ENCODE measurements at places on chromosomes 13 and 19.
A peak's percentile ranks its signal among the peaks of the same experiment; 100 is the strongest.

DNA sequence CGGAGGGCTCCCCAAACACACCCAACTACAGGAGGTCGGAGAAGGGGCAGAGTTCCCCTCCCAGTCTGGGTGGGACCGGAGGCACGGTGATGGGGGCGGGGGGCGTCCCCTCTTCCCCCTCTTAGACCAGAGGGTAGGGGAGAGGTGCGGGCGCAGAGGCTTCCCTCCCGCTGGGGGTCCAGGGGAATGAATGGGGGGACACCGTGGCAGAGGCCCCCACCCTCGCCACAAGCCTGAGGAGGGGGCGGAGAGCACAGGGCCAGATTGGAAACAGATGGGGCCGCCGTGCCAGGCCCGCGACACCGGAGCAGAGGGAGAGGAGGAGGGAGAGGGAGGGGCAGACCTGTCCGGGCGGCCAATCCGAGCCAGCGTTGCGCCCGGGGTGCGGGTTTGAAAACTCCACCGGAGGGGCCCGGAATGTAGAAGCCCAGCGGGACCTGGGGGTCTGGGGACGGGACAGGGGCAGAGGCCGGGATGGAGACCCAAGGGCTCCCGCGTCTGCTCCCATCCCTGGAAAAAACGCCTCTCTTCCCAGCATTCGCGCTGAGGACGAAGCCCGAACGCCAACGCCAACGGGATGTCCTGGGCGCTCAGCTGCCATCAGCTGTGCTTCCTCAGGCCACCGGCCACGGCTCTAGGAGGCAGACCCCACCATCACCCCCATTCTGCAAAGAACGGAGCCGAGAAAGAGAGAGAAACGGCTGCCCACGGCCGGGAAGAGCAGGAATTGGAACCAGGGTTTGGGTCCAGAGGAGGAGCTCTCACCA lies 46.8 kb downstream of the PTPRS start:
- DNase-seq, result peak; percentile 20

DNA sequence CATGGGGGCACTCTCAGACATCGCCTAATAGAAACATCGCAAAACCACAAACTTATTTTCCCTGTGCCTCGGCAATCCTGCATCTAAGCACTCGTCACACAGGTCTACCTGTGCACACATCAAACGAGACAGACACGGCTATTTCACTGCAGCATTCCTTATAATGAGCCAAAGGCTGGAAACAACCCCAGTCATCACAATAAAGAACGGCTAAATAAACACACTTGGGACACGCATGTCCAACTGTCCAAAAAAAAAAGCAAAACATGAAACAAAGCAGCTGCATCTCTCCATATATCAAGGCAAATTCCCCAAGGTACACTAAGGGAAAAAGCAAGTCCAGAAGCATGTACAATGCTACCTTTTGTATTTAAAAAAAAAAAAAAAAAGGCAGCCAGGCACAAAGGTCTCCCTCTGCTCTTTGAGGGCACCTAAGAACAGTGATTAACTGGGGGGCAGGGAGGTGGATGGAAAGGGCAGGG lies 27.2 kb upstream of the CCNP start:
- no peak for DNase-seq

DNA sequence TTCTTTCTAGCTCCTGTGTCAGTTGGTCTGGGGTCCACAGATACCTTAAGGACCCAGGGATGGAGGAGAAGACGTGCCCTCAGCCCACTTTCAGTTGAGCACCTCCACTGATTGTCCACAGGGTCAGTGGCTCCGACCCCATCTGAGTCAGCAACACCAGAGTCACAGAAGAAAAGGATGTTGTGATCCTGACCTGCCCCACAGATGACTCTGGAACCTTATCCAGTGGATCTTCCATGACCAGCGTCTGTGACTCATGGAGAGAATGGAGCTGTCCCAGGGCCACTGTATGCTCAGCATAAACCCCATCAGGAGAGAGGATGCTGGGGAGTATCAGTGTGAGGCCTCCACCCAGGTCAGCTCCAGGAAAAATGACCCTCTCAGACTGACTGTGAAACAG lies 22.0 kb downstream of the CEACAM4 start:
- no peak for DNase-seq

- no peak for DNase-seq
Measured at GRCh38 chr13:48729856-48730255, 76.1 kb downstream of the CYSLTR2 start.

- DNase-seq, result no peak
Measured at GRCh38 chr13:60790620-60791019, 393.6 kb downstream of the TDRD3 start.

DNA sequence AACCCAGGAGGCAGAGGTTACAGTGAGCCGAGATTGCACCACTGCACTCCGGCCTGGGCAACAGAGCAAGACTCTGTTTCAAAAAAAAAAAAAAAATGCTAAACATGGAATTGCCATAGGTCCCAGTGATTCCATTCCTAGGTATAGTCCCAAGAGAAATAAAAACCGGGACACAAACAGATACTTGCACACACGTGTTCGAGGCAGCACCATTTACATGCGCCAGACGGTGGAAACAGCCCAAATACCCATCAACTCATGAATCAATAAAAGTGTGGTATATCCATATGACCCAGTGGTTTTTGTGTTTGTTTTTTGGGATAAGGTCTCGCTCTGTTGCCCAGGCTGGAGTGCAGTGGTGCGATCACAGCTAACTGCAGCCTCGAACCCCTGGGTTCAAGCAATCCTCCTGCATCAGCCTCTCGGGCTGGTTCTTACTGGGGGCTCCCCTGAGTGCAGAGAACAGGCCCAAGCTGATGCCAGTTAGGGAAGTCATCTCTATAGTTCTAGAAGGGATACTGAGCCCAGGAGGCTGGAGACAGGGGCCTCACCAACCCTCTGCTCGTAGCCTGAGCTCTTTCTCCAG lies 8.5 kb downstream of the KLF2 start:
- no peak for DNase-seq

- peak; percentile 21 for DNase-seq
Measured at GRCh38 chr13:41675306-41675705, 218.0 kb downstream of the RGCC start.

DNA sequence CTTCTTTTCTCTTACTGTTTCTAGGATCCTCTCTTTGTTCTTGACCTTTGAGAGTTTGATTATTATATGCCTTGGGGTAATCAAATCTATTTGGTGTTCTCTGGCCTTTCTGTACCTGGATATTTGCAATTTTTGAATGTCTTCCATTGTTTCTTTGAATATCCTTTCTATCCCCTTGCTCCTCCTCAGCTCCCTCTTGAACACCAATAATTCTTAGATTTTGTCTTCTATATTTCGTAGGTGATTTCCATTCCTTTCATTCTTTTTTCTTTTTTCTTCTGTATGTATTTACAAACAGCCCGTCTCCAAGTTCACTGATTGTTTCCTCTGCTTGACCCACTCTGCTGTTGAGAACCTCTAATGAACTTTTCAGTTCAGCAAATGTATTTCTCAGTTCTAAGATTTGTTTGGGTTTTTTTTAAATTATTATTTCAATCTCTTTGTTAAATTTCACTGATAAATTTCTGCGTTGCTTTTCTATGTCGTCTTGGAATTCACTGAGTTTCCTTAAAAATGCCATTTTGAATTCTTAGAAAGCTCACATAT lies 2.7 kb upstream of the CALM3 start:
- DNase-seq, result no peak

DNA sequence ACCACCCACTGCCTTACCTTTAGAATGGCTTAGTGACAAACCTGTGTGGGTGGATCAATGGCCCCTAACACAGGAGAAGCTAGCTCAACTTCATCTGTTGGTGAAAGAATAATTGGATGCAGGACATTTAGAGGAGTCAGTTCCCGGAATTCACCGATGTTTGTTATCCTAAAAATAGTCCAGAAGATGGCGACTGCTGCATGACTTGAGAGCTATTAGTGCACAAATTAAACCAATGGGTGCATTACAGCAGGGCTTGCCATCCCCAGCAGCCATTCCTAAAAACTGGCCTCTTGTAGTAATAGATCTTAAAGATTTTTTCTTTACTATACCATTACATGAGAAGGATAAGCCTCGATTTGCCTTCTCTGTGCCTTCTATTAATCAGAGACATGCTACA lies 46.8 kb upstream of the ZNF726 start:
- DNase-seq, result no peak

GRCh38 chr13:91085127-91085526 lies 262.4 kb upstream of the MIR17HG start:
- no peak for DNase-seq

- no peak for DNase-seq
Measured at GRCh38 chr13:41562541-41563178, 105.3 kb downstream of the RGCC start.

DNA sequence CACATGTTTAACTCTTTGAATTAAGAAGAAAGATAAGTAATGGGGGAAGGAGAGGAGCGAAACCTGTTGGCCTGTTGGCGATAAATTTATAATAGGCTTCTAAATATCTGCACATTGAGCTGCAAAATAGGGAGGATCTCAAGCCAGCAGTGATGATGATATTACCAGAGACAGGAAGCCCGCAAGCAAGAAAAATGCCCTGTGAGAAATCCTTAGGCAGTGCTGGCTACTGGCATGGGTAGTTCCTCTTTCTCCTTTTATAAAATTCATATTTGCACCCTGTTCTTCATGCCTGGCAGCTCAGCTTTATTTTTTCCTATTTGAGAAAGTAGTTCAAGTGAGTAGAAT lies 858 bp upstream of the USP12 start:
- peak; percentile 42 for DNase-seq

DNA sequence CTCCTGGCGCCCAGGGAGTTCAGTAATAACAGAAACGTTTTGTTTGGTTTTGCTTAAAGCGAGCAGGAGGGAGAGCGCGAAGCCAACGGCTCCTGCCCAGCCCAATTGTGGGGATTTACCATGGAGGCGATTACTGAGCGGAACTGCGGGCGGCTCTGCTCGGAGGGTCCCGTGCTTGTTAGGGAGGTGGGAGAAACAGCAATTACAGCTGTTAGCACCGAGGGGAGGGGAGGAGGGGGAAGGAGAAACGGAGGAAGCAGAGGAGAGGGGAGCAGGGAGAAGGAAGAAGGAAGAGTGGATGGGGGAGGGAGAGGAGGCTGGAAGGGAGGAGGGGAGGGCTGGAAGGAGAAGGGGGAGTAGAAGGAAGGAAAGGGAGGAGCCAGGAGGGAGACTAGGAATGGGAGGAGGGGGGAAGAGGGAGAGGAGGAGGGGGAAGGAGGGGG lies 7.7 kb upstream of the ONECUT3 start:
- DNase-seq, result no peak

DNA sequence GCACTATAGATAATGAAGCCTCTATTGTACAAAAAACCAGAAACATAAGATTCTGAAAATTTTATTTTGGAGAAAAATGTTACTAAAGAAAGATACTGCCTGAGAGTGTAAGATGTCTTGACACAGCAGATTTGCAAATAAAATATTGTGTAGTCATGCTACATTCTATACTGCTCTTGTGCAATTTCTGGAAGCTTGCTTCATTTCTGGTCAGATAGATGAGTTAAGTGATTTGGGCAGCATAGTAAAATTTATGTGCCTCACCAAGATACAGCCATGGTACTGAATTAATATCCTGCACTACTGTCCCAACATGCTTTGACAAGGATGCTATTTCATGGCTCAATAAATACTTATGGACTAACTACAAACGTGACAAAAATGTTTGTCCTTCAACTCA lies 55.1 kb upstream of the STARD13 start:
- DNase-seq, result no peak

GRCh38 chr19:4933528-4933927 lies 24.2 kb downstream of the UHRF1 start:
- no peak for DNase-seq

DNA sequence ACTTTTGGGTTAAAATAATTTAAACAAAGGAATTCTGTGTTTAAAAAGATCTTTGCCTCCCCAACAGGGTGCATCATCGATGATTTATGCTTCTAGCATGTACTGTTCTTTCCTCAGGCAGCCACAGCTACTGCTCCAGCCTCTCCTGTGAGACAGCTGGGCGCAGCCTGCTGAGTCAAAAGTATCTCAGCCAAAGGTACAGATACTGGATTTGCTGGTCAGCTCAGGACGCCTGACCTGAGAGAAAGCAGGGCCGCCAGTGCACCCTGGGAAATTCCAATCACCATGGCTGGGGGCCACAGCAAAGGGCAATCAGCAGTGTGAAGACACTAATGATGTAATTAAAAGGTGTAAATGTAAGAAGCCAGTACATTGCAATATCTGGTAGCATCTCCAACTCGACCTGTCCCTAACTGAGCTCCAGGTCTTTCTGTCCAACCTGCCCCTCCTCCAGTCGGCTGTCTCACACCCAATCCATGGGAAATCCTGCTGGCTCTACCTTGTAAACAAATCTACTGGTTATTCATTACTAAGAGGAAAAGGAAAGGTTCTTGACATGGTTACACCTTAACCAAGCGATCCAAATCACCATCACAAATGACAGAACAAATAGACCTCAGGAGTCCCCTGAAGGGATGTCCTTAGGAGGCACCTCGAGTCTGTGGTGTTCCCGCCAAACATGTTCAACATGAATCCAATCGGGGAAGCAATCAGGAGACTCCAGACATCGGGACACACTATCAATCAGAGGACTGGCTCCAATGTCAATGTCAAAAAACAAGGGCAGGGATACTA lies 7.3 kb downstream of the OPA3 start:
- DNase-seq, result peak; percentile 96

DNA sequence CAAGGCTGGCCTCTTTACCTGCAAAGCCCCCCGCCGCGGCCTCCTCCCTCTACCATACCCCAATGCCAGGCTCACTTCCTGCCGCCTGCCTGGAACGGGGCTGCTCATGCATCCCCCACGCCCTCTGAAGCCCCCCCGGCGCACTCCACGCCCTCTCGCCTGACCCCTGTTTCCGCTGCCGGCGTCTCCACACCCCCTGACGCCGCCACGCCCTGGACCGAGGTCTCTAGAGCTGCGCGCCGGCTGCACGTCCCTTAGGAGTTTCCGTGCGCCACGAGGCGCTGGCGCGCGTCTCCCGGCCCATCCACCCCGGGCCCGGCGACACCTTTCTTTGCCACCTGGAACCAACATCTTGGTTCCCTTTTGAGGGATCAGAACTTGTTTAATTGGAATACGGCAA lies 16.0 kb downstream of the DPRX start:
- no peak for DNase-seq

DNA sequence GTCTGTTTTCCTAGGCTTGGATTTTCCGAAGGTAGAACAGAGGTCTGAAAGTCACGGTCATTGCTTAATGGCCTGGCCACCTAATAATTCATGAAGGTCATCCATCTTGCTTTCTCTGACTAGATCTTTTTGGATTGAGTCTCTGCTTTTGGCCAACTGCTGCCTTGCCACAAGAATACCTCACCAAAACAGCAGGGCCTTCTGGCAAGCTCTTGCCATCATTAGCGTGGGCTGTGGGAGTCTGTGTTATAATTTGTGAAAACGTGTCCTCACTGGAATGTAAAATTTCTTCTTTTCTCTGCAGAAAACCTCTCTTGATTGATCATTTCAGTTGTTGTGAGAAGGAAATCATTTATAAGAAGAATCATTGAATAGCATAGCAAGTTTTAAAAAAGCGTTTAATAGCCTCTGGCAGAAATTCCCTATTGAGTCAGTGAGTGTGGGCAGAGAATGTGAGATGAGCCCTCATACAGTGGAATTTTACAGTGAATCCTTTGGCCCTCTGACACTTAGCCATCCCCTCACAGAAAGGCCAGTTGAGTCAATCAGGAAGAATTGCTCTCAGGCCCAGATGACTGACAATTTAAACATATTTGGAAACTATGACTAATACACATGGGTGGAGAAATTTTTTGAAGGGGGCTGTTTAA lies 43.2 kb upstream of the ERICH6B start:
- peak; percentile 79 for DNase-seq

GRCh38 chr13:24050292-24050711 lies 110.2 kb upstream of the SPATA13 start:
- peak; percentile 50 for DNase-seq

Data from HFFc6 (cell line).